ENCODE measurements at places on chromosomes 5 and 9.

GRCh38 chr9:27212621-27213020, 84.3 kb downstream of the EQTN start:
- no peak for DNase-seq

- DNase-seq: no peak
These were observed 46.4 kb downstream of the ERMP1 start for GRCh38 chr9:5786370-5787127.

DNA sequence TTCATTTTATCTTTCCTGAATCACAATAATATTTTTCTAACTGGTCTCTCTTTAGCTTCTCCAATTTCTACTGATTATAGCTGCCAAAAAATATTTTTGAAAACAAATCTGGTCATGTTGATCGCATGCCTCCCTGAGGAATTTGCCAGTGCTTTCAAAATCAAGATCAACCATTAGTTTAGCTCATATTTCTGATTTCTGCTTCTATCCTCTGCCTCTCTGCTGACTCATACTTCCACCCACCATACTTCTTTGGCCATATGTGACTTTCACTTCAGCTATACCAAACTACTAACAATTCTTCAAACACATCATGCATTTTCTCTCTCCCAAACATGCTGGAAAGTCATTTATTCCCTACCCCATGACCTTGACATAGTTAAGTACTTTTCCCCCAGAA, 636.5 kb downstream of the TLE1 start:
- no peak for DNase-seq

DNA sequence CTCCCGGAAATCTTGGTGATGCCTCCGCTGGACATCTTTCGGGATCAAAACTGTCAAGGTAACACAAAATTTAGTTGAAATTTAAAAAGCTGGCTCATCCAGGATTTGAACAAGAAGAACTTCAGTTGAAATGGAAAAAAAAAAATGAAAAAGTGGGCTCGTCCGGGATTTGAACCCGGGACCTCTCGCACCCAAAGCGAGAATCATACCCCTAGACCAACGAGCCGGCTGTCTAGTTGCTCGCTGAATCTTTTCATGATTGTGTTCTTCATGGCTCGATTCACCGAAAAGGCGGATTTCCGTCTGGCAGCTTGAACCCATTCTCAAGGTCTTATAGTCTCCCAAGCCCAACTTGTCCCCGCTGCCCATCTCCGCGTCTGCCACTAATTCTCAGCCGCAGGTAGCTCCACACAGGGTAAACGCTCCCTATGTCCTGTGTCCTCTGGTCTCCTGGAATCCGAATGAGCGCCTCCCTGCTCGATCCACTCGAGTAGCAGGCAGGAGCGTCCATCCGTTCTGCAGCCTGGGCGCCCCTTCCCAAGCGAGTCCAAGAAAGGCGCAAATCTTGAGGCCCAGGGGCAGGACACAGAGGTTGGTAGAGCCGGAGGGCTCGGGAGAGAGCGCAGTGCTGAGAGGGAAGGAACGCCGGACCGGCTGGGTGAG, 16.2 kb downstream of the TRIM7 start:
- no peak for DNase-seq

GRCh38 chr5:89179731-89180130, 296.7 kb upstream of the MEF2C start:
- no peak for DNase-seq

DNA sequence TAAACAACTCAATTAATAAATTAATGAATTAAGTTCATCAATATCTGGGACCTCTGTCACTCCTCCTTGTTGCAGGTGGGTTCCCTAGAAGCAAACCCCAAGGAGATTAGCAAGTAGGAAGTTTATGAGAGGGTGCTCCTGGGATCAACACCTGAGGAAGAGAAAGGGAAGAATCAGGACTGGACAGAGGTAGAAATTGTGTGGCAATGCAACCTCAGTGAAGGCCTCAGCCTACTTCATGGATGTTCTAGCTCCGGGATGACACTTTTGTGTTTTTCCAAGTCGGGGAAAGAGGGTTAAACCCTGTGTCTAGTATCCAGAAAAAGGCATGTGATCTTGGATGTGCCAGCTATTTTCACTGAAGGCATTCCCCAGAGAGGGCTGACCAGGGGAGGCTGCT, 23.2 kb downstream of the MAMDC2 start:
- no peak for DNase-seq

GRCh38 chr9:128061275-128061960, 5.7 kb downstream of the NAIF1 start:
- DNase-seq: no peak

- no peak for DNase-seq
These were observed 5.4 kb upstream of the ABO start for GRCh38 chr9:133280392-133280791.

DNA sequence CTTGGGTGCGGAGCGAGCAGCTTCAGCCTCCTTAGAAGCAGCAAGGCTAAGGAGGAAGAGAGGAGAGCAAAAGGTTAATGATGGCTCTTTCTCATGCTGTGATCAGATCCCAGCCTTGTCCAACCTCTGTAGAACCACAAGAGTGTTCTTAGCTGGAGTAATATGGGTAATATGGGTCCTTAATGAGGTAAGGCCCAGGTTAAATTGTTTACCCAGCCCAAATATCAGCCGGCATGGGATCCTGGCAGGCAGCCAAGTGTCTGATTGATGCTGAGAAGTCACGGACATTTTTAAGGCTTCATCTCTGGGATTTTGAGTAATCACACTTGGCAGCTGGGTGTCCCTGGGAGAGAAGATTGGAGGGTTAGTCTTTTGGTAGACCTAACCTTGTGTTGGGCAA, 32.3 kb downstream of the GLRA1 start:
- no peak for DNase-seq

GRCh38 chr5:103532086-103532734, 30.4 kb downstream of the NUDT12 start:
- DNase-seq: no peak

DNA sequence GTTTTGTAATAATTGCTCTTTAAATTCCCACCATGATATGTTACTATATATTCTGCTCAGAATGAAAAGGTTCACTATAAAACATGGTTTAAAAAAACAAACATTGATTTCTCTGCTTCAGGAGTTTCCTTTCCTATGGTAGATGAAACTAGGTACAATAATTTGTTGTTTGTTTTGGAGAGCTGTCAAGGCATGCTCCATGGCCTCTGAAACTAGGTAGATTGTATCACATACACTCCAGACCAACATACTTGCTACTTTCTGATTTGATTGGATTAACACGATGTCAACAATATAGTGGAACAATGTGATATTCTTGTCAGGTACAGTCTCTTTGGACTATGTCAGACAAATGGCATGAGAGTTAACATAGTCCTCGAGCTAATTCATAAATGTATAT, 452.7 kb upstream of the CDH9 start:
- DNase-seq: no peak

- DNase-seq: no peak
These were observed 104.0 kb downstream of the MTX3 start for GRCh38 chr5:79886925-79887655.

DNA sequence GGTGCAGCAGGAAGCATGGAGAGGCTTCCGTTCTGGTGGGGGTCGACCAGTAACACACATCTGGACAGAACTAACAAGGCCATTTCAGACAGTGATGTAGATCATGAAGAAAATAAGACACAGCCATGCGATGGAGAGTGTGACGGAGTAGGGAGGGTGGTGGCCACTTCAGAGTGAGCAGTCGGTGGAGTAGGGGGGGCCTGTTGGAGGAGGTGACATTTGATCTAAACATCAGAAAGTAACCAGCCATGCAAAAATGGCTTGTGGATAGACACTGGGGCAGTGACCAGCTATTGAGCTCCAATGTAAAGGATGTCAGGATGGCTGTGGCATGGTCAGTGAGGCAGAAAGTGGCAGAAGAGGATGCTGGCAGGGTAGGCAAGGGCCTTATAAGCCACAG, 65.9 kb downstream of the PPARGC1B start:
- DNase-seq: no peak

DNA sequence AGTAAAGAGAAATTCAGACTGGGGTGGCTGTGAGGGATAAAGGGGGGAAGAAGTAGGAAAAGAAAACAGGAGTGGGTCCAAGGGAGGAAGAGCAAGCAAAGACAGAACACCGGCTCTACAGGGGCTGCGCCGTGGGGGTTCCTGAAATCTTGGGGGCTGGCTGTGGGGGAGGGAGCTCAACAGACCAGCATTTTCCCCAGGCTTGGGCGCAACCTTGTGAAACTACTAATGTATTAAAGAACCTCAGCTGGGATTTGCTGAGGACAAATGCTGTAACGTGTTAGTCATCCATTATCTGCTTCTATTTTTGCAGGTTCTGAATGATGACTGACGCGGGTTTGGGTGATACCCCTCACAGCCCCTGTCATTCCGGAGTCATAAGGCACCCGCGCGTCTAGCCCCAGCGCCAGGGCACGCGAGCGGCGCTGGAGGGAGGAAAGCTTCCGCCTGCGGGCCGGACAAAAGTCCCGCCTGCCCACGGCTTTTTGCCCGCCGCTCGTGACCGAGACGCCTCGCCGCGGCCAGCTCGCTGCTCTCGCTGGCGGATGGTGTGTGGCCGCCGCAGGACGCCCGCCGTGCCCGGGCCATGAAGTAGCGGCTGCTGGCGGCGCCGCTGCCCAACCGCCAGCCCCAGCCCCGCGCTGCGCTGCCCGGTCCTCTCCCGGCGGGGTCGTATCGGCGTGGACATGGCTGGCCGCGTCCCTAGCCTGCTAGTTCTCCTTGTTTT, 110.6 kb downstream of the PAM start:
- DNase-seq: peak; percentile 36

GRCh38 chr9:97985058-97985861, 2.1 kb downstream of the ANP32B start:
- no peak for DNase-seq

GRCh38 chr5:180294913-180295555, 3.2 kb upstream of the MAPK9 start:
- no peak for DNase-seq

GRCh38 chr9:2320114-2320513, 301.5 kb upstream of the VLDLR start:
- DNase-seq: no peak

GRCh38 chr9:2872250-2872930, 28.5 kb upstream of the PUM3 start:
- DNase-seq: no peak

- no peak for DNase-seq
These were observed 24.6 kb downstream of the SECISBP2 start for GRCh38 chr9:89342948-89343347.

DNA sequence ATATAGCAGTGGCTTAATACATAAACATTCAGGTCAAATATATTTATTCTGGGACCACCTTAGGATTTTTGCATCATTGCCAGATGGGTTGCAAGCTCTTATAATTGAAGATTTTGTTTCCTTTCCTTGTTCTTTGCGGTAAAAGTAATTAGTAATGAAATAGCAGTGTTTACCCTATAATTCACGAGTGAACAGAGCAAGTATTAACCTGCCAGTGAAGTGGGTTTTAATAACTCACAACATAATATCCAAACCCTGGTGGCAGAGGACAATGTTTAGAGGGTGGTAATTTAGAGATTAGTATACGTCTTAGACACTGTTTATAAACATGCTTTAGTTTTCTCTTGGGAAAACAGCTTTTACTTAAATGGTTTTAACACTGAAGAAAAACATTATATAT, 11.8 kb downstream of the ARL14EPL start:
- no peak for DNase-seq

DNA sequence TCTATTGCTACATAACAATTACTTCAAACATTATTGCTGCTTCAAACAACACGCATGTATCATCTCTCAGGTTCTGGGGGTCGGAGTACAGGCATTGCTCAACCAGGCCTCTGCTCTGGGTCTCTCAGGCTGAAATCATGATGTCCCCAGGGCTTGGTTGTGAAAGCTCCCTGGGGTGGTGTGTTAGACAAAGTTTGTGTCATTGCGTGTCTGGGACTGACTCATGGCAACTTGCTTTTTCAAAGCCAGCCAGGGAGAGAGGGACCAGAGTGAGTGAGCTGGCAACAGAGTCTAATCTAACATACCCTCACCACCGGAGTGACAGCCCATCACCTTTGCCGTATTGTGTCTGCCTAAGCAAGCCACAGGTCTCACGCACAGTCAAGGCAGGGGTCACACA, 259.2 kb upstream of the NFIL3 start:
- no peak for DNase-seq

GRCh38 chr5:149212198-149212951, 59.3 kb upstream of the AFAP1L1 start:
- no peak for DNase-seq

GRCh38 chr5:88727705-88728313, 155.2 kb downstream of the MEF2C start:
- no peak for DNase-seq

GRCh38 chr5:95649274-95649673, 2.7 kb downstream of the RFESD start:
- DNase-seq: no peak

DNA sequence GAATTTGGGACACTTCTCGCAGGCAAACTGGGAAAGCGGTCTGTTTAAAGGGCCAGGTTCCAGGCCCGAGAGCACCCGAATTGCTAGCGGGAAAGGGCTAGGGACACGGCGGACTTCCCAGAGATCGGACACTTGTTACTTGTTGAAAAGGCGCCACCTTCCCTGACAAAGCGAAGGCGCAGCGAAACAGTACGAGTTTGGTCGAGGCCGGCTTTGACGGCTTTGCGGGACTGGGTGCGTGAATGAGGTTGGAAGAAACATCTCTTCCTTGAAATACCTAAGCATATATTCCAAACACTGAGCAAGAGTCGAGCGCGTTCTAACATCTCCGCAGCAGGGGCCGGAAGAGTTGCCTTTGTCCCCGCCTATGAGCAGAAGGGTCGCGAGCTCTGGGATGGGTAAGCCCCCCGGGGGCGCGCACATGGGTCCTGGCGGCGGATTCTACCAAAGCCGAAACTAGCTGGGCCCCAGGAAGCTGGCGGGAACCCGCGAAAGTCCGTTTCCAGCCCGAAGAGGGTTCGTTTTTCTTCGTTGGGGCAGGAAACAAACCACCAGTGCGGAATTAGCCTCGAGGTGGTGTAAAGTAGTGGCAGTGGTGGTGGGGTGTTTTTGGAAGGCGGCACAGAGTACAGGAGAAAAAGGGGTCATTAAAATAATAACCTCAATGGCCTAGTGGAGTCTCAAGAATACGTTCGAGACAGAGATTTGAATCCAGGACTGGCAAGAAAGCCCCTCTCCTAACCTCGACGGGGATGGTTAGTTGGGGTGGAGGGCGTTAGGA, 1.5 kb downstream of the GDNF start:
- no peak for DNase-seq

GRCh38 chr5:53027913-53028312, 38.8 kb downstream of the ITGA2 start:
- DNase-seq: no peak

DNA sequence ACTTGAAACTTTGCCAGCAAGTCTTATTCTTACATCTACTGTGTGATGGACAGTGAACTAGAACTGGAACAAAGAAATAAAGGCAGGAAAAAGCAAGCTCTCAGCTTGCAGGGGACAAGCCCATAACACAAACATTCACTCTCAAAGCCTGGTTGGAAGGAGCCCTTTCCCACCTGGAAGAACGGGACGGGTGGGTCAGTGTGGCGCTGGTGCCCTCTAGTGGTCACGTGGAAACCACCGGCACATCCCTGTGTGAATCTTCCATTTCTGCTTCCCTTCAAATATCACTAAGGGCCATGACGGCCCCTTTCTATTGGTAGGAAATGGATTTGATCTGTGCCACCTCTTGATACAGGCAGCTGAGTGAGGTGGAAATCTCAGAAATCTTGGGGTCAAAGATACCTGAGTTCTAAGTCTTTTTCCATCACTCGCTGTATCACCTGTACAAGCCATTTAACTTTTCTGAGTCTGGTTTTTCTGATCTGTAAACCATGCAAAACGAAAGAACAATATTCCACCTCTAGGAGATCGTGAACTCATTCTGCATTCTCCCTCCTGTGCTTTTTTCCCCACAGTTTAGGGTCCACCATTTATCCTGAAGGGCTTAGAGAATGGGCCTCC, 211.6 kb downstream of the MSX2 start:
- peak; percentile 59 for DNase-seq
